ENCODE measurements at places on chromosomes 11 and 22.

- no peak for DNase-seq
These were observed 1.7 kb upstream of the CBX6 start for GRCh38 chr22:38873469-38874411.

GRCh38 chr22:18119409-18120110 is 9.0 kb downstream of the TUBA8 start:
- no peak for DNase-seq

- peak; percentile 56 for DNase-seq
These were observed 13.5 kb upstream of the OAF start for GRCh38 chr11:120197251-120197891.

- DNase-seq: no peak
These were observed 26.1 kb downstream of the GLYATL1 start for GRCh38 chr11:58965246-58965985.

GRCh38 chr11:120399307-120399706 is 63.1 kb downstream of the ARHGEF12 start:
- no peak for DNase-seq

GRCh38 chr11:74844072-74844471 is 95.4 kb downstream of the RNF169 start:
- no peak for DNase-seq
